Natural killer cell (primary cell): ENCODE measurements at places on chromosomes 7 and 10. TPM values are rescaled to one million over a fixed set of nuclear protein-coding genes. Genes with fewer than 3 reads are reported as not detected.

- DNase-seq, result no peak
- H3K27me3 ChIP-seq, result no peaks in the 10 kb centered on the region
- H3K27ac ChIP-seq, result no peak overlapping the region
- H3K4me1 ChIP-seq, result peaks cover 8% of the 10 kb centered on the region
Measured at GRCh38 chr7:70458745-70459144, 673.2 kb upstream of the GALNT17 start.

GRCh38 chr7:143397710-143398530, 10.7 kb downstream of the EPHA1 start:
- no peak for DNase-seq
- H3K27ac ChIP-seq, result no peak overlapping the region
- H3K4me1 ChIP-seq, result peaks cover 15% of the 10 kb centered on the region
- H3K36me3 ChIP-seq, result peaks cover 2% of the 10 kb centered on the region

DNA sequence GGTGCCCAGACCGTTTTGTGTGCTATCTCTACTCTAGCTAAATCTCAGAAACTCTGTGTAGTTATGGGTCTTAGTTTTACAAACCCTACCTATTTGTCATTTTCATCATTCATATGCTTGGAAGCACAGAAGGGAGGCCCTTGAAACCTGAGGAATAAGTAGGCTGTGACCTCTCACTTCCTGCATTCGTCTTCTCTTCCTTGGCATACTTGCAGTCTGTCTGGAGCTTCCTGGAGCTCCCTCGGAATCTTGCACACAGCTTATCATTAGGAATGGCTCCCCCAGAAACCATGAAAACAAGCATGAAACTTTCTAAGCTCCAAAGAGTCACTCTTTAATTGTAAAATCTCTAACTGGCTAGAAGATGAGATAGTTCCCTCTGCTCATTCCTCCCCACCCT, 376.9 kb upstream of the MYO3A start:
- no peak for DNase-seq
- no peak overlapping the region for H3K4me3 ChIP-seq
- no peak overlapping the region for H3K27ac ChIP-seq
- H3K27me3 ChIP-seq, result no peaks in the 10 kb centered on the region
- H3K36me3 ChIP-seq, result no peaks in the 10 kb centered on the region

DNA sequence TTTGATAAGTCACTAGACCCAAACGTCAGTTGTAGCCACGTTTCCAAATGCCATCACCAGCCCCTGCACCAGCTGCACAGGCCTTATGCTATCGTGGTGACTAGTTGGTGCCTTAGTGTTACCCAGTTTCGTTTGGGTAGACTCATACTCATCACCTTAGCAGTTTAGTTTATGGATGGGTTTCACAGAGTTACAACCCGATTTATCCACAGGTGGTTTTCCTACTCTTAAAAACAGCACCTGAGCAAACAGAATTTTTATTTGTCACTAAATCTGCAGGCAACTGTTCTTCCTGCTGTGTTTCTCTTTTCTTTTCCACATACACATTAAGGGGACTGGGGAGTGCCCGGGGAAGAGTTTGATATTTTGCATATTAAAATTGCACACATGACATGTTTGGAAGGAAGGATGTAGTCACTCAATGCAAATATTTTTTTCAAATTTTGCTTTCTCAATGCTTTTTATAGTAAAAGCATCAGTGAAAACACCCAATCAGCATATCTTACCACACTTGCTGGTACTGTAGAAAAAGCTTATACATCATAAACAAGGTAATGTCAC, 41.6 kb downstream of the PDSS1 start:
- H3K27ac ChIP-seq, result peak overlapping the region; percentile 45
- H3K4me3 ChIP-seq, result no peak overlapping the region
- H3K4me1 ChIP-seq, result peaks cover 3% of the 10 kb centered on the region
- peaks cover 22% of the 10 kb centered on the region for H3K36me3 ChIP-seq
- DNase-seq, result no peak

DNA sequence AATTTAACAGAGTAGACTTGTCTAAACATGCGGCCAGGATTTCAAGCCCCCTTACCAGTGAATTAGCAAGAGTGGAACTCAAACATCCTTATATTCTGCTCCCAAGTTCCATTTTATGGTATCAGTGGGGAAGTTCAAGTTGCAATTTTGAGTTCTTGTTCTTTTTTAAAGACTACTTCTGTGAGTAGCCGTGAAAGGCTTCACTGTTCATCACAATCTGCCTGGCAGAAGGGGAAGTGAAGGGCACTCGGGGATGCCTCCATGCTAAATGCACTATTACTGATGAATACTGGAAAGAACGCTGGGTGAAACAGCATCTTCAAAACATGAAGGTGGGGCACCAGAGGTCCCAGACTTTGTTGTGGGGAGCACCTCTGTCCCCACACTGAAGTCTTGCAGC, 22.4 kb upstream of the FGL2 start:
- H3K36me3 ChIP-seq, result no peaks in the 10 kb centered on the region
- no peak overlapping the region for H3K4me3 ChIP-seq
- DNase-seq, result no peak

DNA sequence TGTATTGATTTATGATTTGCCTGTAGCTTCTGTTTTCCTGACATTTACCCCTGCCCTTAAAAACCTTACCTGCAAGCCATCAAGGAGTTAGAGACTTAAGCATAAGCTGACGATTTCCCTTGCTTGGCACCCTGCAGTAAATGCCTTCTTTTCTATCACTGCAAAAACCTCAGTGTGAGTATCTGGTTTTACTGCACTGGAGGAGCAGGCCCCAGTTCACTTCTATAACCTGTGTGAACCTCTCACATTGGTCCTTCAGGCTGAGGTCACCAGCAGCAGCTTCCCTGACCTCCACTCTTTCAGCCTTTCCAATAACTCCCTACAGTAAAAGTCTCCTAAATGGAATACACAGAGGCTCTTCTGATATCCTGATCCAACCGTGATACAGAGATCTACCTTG, 30.5 kb downstream of the NUP42 start:
- H3K27ac ChIP-seq, result no peak overlapping the region
- H3K36me3 ChIP-seq, result no peaks in the 10 kb centered on the region
- no peak for DNase-seq
- H3K27me3 ChIP-seq, result no peaks in the 10 kb centered on the region

DNA sequence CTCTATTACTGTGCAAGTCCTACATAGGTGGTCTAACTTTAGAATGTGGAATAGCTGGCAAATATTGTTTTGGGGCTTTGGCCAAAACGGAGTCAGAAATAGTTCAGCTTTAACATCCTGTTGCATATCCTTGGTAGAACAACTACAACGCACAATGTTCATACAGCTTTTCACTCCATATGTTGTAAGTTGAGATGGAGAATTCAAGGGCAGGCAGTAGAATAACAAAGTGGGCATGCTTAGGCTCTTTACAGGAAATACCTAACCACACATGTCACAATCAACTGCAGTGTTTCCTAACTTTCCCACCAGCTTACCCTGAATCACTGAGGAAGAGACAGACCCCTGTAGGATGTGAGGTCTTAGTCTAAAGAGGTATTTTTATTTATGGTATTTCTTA, 122.3 kb downstream of the PPP1R3A start:
- H3K4me1 ChIP-seq, result no peaks in the 10 kb centered on the region
- no peak overlapping the region for H3K4me3 ChIP-seq
- no peak overlapping the region for H3K27ac ChIP-seq
- no peaks in the 10 kb centered on the region for H3K27me3 ChIP-seq
- no peaks in the 10 kb centered on the region for H3K36me3 ChIP-seq
- no peak for DNase-seq

GRCh38 chr7:23410446-23411183, 59.7 kb downstream of the IGF2BP3 start:
- H3K27me3 ChIP-seq, result no peaks in the 10 kb centered on the region
- no peaks in the 10 kb centered on the region for H3K36me3 ChIP-seq
- H3K27ac ChIP-seq, result no peak overlapping the region
- DNase-seq, result no peak
- H3K4me1 ChIP-seq, result no peaks in the 10 kb centered on the region

GRCh38 chr7:141225916-141226618, 152.2 kb downstream of the TMEM178B start:
- no peaks in the 10 kb centered on the region for H3K27me3 ChIP-seq
- DNase-seq, result no peak
- no peaks in the 10 kb centered on the region for H3K4me1 ChIP-seq
- H3K36me3 ChIP-seq, result no peaks in the 10 kb centered on the region
- no peak overlapping the region for H3K4me3 ChIP-seq
- no peak overlapping the region for H3K27ac ChIP-seq

GRCh38 chr10:28374036-28374435, 71.2 kb upstream of the MPP7 start:
- H3K36me3 ChIP-seq, result no peaks in the 10 kb centered on the region
- H3K27ac ChIP-seq, result no peak overlapping the region
- no peaks in the 10 kb centered on the region for H3K27me3 ChIP-seq

ASZ1 gene
- total RNA-seq, result not detected

NEUROG3 gene
- total RNA-seq, result not detected
